Fibroblast of skin of left biceps (primary cell): ENCODE measurements at places on chromosomes 13 and 19.

GRCh38 chr13:38763446-38764381 is 76.8 kb downstream of the FREM2 start:
- DNase-seq, result no peak

DNA sequence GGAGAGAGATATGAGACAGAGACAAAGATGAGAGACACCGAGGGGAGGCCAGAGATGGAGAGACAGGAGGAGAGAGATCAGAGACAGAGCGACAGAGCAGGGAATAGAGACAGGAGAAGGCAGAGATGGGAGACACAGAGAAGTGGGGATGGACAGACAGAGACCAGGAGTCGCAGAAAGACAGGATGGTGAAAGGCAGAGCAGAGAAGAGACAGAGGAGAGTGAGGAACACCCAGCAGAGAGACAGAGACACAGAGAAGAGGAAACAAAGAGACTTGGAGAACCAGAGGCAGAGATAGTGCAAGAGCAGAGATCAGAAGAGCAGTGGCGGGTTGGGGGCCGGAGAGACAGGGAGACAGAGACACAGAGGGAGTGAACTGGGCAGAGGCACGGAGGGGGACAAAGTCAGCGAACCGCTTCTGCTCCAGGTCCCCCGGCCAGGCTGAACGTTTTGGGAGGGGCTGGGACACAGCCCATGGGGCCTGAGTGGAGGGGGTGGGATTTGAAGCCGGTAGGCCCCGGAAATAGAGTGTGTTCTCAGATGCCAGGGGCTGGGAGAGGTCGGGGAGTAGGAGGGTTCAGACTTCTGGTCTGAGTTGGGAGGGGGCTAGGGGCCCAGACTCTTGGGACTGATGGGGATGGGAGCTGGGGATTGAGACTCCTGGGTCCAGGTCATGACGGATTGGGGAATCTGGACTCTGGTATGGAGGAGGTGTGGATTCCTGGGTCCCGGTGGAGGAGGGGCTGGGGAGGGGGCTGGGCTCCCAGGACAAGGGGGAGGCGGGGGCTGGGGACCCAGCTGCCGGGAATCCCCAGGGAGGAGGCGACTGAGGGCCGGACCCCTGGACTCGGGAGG is 654 bp downstream of the ZNF579 start:
- DNase-seq, result no peak

- DNase-seq, result no peak
These were observed 585.3 kb downstream of the FGF9 start for GRCh38 chr13:22256111-22256639.

DNA sequence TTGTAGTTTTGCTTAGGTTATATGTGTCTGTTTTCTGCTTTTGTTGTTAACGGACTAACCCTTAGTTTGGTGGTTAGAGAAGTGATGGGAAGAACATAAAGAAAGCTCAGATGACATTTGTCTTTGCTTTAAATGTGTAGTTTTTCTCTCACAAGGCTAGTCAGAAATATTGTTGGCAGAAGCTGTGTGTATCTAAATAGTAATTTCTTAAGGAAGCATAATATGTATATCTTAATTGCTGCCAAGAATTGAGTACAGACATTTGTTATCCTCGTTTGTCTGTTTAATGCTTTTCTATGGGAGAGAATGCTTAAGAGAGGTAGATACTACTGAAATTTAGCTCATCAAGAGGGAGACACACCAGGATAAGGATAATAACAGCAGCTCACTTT is 2.7 kb downstream of the RGCC start:
- no peak for DNase-seq

DNA sequence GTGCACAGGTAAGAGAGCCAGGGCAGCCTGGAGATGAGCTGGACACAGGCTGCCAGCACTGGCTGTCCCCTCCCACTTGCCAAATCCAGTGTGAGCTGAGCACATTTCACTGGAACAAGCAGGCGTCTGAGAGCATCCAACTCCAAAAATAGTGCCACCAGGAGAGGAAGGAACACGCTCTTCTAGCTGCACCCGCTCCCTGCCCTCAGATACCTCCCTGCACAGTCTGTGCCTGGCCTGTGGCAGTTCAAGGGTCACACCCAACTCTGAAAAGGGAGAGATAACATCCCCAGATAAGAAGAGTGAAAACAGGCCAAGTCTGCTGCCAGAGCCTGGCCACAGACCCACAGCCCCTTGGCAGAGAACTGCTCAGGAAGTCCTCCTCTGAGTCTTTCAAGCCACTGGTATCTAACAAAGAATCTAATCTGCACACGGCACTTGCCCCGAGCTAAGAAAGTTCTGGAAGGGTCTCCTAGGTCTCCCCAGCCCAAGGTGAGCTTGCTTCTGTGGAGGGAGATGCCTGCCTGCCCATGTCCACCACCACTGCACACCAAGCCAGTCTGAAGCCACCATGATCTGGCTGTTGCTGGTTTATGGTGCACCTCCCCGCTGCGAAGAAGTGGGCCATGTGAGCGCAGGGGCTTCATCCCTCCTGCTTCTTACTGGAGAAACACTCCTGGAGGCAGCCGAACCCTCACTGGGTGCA is 14.7 kb downstream of the ELL start:
- no peak for DNase-seq

DNA sequence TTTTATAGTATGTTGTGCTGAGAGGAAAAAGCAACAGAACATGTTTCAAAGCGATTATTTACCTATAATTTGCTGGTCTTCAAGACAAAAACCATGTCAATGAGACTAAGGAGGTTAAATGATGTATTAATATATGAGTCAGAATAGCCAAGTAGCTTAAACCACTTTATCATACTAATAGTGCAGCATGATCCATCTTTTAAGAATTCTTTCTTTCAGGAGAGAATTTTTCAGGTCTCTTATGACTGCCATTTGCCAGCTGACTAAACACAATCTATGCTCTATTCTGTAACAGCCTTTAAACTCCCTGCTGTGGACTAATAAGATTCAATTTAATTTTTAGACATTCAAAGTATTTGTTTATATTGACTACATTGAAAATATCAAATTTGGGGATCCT is 93.7 kb downstream of the TRPC4 start:
- no peak for DNase-seq

DNA sequence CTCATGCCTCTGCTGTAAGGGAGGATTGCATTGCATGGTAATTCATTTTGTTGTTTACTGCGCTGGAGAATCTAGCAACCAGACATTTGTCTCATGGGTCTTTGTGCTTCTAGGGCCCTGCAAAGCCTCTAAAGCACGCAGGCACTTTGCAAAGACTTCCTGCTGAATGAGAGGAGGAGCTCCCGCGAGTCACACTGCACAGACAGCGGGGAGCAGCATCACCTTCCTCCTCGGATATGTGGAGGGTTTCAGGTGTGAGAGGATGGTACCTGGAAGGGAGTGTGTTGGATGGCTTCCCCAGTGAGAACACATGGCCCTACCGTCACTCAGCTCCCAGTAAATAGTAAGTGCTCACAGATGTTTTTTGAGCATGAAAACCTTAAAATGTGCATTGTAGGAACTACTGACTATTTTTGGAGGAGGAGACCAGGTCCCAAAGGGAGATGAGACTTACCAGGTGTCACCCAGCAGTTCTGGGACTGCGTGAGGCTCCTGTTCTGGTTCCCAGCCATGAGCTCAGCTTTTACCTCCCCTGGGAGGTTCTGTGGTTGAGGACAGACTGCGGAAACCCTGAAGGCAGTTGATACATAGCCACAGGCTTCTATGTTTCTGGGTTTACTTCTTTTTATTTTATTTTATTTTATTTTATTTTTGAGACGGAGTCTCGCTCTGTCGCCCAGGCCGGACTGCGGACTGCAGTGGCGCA is 278.0 kb downstream of the FGF9 start:
- DNase-seq, result no peak

DNA sequence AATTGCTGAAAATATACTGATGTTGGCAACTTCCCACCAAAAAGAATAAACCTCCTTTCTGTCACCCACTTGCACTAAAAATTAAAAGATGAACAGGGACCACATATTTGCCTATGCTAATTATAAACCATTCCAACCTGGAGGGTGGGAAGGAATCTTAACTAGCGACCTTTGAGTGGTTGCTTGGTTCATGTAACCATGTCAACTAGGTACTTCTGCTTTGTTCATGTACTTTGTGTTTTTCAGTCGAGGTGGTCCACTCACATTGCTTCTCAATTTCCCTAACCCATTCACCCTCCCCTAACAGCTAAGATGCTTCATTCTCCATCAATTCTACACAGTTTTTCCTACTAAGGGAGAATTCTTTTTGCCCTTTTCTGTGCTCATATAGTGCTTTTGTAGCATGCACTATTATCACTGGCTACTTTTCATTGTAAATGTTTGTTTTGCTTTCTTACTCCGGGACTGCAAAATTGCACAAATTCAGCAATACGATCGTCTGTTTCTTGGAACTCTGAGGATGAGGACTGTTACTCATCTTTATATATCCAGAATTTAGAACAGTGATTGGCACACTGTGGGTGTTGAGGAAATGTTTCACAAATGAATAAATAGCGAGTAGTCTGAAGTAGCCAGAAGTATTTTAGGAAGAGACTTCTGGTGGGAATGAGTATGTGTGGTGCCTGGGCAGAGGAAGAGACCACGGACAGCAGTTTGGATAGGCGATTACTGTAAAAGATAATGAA is 187.5 kb downstream of the GPC6 start:
- no peak for DNase-seq

GRCh38 chr13:29954082-29955028 is 103.9 kb upstream of the UBL3 start:
- no peak for DNase-seq
